ENCODE measurements at places on chromosomes 5 and 9. TPM values are rescaled to one million over a fixed set of nuclear protein-coding genes. Genes with fewer than 3 reads are reported as not detected.

Gene CKMT2
- total RNA-seq, result 1.1 TPM

Gene PCDHA9
- not detected for total RNA-seq

Gene PCDHGA8
- total RNA-seq, result 2.5 TPM

Gene CCDC192
- not detected for total RNA-seq

Gene SLC25A2
- under 0.01 TPM for total RNA-seq

Gene GCNT4
- total RNA-seq, result 3.3 TPM

Gene TNFSF15
- under 0.01 TPM for total RNA-seq

Gene LOX
- 9.3 TPM for total RNA-seq

Gene MOB3B
- total RNA-seq, result 8.5 TPM

Gene BICD2
- 59.8 TPM for total RNA-seq

Gene BTNL9
- total RNA-seq, result not detected

Gene SOHLH1
- not detected for total RNA-seq

Gene PTTG1
- total RNA-seq, result 861 TPM

Gene NTRK2
- 7.6 TPM for total RNA-seq

Gene POU5F2
- total RNA-seq, result 1.0 TPM

Gene PCDHB16
- 0.36 TPM for total RNA-seq

Gene C1QTNF3
- 0.46 TPM for total RNA-seq

Gene GZMA
- total RNA-seq, result not detected

Gene DMRT3
- total RNA-seq, result not detected

Gene KIF2A
- 85.4 TPM for total RNA-seq

Gene TYRP1
- total RNA-seq, result 14,252 TPM

Gene PDCD1LG2
- 4.3 TPM for total RNA-seq

Gene MARCOL
- not detected for total RNA-seq

Gene PCDHB13
- under 0.01 TPM for total RNA-seq

Gene HAPLN1
- total RNA-seq, result not detected

All from melanocyte of skin (primary cell).